ENCODE measurements at places on chromosomes 1 and 21.
A peak's percentile ranks its signal among the peaks of the same experiment; 100 is the strongest.

GRCh38 chr1:12012560-12013316 lies 6.6 kb upstream of the MIIP start:
- no peak for DNase-seq

DNA sequence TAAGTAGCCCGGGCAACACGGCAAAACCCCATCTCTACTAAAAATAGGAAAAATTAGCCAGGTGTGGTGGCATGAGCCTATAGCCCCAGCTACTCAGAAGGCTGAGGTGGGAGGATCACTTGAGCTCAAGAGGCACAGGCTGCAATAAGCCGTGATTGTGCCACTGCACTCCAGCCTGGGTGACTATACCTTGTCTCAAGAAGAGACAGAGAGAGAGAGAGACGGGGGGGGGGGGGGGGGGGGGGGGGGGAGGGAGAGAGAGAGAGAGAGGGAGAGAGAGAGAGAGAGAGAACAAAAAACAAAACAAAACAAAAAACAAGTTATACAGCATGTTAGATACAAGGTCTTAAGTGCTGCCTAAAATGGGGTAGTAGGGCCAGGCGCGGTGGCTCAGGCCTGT lies 77.8 kb upstream of the ZNF281 start:
- DNase-seq: no peak

DNA sequence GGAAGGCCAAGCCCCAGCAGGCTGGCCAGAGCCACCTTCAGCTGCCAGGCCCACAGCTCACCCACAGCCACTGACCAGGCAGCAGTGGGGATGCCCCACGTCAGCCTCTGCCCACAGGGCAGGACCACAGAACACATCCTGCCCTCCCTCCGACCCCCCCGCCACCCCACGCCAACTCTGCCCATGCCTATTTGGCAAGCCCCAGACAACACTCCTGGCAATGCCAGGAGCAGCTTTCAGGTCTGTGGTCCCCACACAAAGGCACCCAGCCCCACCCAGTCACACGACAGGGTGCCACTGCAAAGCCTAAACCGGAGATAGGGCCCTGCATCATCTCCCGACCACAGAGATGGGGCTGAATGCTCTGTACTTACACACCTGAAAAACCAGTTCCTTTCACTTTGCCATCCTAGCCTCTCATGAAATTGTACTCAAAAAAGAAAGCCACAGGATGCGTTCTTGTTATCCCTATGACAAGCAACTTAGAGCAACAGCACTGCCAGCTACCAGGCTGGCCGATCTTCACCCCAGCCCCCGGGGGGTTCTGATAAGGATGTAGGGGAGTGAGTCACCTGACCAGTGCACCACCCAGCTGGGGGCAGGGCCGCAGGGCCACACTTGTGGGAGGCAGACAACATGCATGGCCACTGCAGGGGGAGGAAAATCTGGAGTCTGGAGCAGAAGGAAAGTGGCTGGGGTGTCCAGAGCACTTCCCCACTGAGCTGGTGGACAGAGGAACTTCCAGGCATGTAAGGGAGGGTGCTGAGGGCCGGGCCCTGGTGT lies 36.2 kb downstream of the UBE2G2 start:
- no peak for DNase-seq

DNA sequence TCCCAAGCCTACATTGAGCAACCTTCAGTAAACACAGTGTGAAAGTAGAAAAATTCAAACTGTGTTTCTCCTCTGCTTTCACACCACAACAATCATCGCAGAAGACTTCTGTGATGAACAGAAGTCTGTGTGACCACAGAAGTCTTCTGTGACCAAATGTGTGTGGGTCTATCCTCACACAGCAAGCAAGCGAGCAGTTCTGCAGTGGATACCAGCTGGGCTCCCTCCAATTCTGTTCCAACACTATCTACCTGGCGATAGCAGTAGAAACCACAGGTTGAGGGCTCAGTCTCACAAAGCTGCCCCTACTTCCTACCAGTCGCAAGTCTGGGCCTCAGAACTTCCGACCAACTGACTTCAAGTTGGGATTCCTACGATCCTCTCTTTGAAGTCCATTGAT lies 21.0 kb upstream of the RAP1A start:
- DNase-seq: no peak

- DNase-seq: no peak
Measured at GRCh38 chr1:234656944-234657654, 47.1 kb upstream of the IRF2BP2 start.

DNA sequence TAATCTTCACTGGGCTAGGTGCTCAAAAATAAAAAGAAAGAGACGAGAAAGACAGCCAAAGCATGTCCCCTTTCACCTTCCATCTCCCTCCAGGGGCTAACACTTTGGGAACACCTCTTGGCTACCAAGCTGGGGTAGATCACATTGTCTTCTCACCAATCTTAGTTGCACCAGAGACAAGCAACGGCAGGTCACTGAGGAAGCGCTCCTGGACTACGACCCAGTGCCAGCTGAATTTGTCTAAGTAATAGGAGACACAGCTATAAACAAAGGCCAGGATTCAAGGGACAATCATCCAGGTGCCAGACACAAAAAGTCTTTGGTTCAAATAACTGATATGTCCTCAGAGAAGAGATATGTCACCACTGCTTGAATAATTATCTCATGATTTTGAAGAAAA lies 100.4 kb downstream of the SLC45A1 start:
- no peak for DNase-seq

GRCh38 chr1:59016390-59016789 lies 232.5 kb upstream of the JUN start:
- DNase-seq: no peak

- no peak for DNase-seq
Measured at GRCh38 chr1:223837687-223838086, 8.1 kb downstream of the TP53BP2 start.

DNA sequence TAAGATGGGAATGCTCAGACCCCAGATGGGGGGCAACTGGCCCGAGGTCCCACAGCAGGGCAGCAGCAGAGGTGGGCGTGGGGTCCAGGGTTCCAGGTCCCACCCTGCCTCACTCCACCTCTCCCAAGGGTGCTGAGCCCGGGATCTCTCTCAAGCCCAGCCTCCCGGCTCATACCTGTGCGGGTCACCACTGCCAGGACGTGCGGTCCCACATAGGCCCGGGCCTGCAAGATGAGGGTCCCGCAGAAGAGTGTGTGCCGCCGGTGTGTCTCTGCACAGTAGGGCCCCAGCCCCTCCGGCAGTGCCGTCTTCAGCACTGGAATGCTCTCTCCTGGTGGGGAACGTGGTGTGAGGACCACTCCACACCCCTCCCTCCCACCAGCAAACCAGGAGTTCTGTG lies 14.9 kb downstream of the ATP13A2 start:
- no peak for DNase-seq

- no peak for DNase-seq
Measured at GRCh38 chr1:161229896-161230295, 4.0 kb downstream of the TOMM40L start.

DNA sequence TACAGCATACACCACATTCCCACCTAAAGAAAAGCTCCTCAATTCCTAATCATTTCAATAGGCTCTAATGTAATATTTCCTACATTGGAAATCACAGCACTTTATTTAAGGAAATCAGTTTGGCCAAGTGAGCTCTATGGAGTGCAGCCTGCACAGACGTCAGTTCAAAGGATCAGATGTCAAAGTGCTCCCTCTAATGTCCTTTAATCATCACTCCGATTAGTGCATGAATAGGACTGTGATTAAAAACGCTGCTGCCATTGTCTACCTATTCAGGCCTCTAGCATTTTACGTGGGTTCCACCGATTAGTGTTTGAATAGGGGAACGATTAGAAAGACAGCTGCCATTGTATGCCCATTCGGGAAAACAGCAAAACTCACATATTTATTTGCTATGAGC lies 50.2 kb downstream of the DPYD start:
- DNase-seq: peak; percentile 74

DNA sequence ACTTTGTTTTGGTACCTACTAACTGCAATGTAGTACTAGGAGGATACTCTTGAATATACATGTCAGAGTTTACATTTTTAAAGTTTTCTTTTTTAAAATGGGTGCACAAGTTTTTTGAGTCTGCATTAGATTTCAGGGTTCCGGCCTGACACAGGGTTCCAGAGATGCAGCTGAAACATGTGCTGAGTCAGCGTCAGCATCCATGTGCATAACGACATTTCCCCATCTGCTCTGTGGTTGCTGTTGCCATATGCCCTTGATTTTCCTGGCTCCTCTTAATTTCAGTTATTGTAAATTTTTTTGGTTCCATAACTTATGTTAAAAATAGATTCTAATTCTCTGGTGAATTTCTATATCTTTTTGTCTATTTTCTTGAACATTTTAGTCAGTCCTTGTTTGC lies 12.3 kb upstream of the METTL13 start:
- no peak for DNase-seq

GRCh38 chr1:89598450-89599331 lies 34.2 kb upstream of the LRRC8C start:
- no peak for DNase-seq

GRCh38 chr1:201807958-201808632 lies 20.9 kb upstream of the IPO9 start:
- DNase-seq: no peak

GRCh38 chr1:89971600-89971999 lies 23.3 kb upstream of the ZNF326 start:
- no peak for DNase-seq

DNA sequence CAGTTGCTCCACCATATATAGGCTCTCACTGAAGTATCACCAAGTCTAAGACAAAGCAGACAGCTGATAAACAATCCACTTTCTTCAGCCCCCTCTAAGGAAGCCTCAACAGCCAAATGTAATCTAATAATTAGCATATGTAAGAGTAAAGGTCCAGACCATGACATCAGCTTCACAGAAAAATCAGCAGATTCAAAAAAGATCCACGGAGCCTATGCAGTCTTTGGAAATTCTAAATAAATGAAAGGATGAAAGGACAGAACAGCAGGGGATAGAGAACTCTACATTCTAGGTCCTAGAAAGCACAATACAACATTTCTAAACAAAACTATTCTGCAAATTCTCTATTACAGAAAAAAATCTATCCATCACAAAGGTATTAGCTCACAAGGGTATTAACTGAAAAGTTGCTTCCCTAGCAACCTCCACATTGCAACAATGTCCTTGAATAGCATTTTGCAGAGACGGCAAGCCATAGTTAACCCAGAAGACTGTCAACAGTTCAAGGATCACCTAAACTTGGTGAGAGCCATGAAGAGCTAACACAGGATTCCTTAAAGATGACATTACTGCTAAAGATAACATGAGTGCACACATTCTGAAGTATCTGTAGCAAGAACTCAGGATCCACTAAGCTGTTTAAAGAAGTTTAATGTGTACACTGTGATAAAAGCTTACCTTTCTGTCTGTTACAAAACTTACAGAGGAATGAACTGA lies 74.3 kb downstream of the SIPA1L2 start:
- no peak for DNase-seq

DNA sequence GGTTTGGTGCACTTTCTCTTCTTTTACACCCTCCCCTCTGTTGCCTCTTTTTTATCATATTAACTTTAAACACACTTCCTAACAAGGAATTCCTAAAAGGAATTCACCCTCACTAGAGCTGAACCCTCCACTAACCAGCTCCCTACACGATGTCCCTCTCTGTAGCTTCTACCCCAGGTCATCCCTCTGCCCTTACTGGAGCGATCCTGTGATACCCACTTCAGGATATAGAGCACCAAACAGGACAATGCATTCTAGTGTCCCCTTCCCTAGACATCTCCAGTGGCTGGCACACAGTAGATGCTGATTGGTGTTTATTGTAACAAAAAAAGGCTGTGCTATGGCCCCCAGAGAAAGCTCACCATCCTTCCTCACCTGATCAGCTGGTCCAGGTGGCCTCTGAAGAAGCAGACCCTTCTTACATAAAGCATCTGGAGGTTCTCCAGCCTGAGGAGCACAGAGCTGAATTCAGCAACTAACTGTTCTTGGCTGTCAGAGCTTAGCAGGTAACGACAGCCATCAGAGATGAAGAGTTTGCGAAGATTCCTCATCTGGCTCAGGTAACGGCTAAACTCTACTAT lies 1.4 kb downstream of the PRAMEF18 start:
- no peak for DNase-seq

- no peak for DNase-seq
Measured at GRCh38 chr1:241157435-241157834, 199.6 kb downstream of the RGS7 start.

- no peak for DNase-seq
Measured at GRCh38 chr1:158045639-158046038, 52.2 kb downstream of the KIRREL1 start.

DNA sequence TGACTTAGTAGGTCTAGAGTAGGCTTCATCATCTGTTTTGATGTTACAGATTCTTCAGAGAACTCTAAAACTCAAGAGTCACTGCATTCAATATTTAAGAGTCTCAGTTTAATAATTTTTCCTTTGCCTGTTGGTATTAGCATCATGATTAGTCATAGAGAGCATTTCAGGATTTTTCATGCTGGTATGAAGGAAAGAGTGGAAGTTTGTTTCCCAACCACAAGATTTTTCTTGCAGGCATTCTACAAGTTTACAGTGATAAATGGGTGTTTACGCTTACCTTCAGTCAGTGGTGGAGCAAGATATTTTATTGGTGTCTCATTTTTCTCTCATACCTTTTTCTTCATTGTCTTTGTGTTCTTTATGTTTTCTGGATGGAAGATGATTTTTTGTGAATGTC lies 58.4 kb upstream of the MYOCOS start:
- no peak for DNase-seq

- DNase-seq: no peak
Measured at GRCh38 chr1:15124362-15125100, 29.0 kb upstream of the TMEM51 start.

GRCh38 chr1:33111965-33112364 lies 31.0 kb downstream of the AZIN2 start:
- DNase-seq: no peak

DNA sequence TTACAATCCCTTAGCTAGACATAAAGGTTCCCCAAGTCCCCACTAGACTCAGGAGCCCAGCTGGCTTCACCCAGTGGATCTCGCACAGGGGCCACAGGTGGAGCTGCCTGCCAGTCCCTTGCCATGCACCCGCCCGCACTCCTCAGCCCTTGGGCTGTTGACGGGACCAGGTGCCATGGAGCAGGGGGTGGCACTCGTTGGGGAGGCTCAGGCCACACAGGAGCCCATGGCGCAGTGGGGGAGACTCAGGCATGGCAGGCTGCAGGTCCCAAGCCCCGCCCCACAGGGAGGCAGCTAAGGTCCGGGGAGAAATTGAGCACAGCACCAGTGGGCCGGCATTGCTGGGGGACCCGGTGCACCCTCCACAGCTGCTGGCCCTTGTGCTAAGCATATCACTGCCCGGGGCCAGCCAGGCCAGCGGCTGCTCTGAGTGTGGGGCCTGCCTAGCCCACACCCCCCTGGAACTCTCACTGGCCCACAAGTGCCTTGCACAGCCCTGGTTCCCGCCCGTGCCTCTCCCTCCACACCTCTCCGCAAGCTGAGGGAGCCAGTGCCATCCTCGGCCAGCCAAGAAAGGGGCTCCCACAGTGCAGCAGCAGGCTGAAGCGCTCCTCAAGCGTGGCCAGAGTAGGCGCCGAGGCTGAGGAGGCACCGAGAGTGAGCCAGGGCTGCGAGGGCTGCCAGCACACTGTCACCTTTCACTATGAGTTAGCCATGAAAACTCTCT lies 117.8 kb downstream of the LIPI start:
- no peak for DNase-seq

- DNase-seq: no peak
Measured at GRCh38 chr1:91552091-91552490, 51.4 kb downstream of the CDC7 start.

- no peak for DNase-seq
Measured at GRCh38 chr1:53585129-53585528, 125.9 kb downstream of the DMRTB1 start.

GRCh38 chr1:160629286-160630210 lies 17.3 kb downstream of the SLAMF1 start:
- DNase-seq: no peak
